ENCODE measurements at places on chromosomes 6 and 20. TPM values are rescaled to one million over a fixed set of nuclear protein-coding genes. Genes with fewer than 3 reads are reported as not detected.

DNA sequence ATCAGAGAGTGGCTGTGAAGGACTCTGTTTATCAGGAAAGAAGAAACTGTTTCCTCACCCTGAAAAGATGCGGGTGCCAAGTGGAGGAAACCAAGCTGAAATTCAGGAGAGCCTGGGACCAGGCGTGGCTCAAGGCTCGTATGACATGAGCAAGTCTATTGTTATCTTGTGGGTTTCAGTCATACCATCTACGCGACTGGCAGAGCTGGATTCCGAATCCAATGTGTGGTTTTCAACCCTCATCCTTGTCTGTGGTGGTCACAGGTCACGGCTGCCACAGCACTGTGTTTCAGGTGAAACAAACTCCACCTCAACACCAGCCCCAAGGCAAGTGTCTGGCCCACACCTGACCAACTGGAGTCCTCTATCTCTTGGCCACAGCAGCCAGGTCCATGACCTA is 9.1 kb downstream of the MC3R start:
- peaks cover 42% of the 10 kb centered on the region for H3K27me3 ChIP-seq
- H3K4me1 ChIP-seq: no peaks in the 10 kb centered on the region
- no peak for DNase-seq
- no peaks in the 10 kb centered on the region for H3K36me3 ChIP-seq
- H3K27ac ChIP-seq: no peak overlapping the region
- H3K4me3 ChIP-seq: no peak overlapping the region

GRCh38 chr20:34538671-34539123 is 19.8 kb upstream of the MAP1LC3A start:
- peaks cover 6% of the 10 kb centered on the region for H3K4me1 ChIP-seq
- peaks cover 34% of the 10 kb centered on the region for H3K36me3 ChIP-seq
- peak; percentile 84 for DNase-seq
- no peaks in the 10 kb centered on the region for H3K27me3 ChIP-seq

DNA sequence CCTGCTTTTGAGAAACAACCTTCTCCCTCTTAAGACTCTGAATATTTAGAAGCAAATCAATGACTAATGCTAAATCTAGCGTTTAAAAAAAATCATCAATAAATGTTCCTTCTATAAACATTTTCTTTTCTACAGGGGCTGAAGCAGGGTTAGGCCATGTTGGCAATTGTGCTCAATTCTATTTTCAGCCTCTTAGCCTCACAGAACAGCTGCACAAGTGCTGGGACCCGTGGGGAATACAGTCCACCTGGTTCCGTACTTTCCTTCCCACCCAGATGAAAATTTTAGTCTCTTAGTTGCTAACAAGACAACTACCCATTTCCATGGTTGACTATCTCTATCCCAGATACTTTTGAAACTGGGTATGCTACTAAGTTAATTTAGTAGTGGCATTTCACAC is 138.6 kb downstream of the RPS12 start:
- H3K36me3 ChIP-seq: no peaks in the 10 kb centered on the region
- H3K4me1 ChIP-seq: peaks cover 38% of the 10 kb centered on the region
- DNase-seq: peak; percentile 80
- peak overlapping the region; percentile 22 for H3K27ac ChIP-seq
- H3K27me3 ChIP-seq: no peaks in the 10 kb centered on the region

DNA sequence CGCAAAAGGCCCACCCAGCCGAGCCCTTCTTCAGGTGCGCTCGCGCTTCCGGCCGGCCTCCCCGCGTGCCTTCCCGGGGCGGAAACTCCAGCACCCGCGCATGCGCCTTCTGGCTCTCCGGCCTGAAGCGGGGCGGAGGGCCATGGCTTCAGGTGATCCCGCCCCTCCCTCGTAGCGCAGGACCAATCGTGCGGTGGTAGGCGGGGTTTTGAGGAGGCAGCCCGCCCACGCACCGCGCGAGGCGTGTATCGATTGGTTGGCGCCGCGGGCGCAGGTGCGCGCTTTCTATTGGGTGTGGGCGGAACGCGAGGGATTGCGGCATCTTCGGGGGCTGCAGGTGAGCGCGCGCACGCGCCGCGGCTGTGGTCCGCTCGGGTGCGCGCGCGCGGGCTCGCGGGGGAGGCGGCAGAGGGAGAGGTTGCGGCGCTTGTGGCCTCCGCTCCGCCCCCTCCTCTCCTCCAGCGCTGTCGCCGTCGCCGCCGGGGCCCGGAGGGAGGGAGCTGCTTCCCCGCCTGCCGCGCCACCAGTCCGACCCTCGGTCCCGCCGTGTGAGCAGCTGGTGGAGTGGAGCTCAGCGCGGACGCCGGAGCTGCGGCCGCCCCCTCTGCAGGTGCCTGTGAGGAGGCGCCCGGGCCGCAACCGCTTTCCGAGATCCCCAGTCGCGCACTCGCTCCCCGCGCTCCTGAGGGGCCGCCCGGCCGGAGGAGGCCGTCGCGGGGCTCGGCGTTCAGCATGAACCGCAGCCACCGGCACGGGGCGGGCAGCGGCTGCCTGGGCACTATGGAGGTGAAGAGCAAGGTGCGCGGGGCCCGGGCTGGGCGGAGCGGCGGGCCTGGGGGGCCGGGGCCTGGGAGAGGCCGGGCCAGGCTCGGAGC is at the start of gene PARD6B:
PARD6B (plus strand) TSS at position 526 of the 875 bp plus-strand sequence; CDS start at position 733, 207 bp downstream.
- peak within 1 kb of the TSS; percentile 68 for H3K4me3 ChIP-seq
- H3K27me3 ChIP-seq: peaks cover 9% of the 10 kb centered on the region
- peaks cover 2% of the 10 kb centered on the region for H3K4me1 ChIP-seq
- peak; percentile 99 for DNase-seq

DNA sequence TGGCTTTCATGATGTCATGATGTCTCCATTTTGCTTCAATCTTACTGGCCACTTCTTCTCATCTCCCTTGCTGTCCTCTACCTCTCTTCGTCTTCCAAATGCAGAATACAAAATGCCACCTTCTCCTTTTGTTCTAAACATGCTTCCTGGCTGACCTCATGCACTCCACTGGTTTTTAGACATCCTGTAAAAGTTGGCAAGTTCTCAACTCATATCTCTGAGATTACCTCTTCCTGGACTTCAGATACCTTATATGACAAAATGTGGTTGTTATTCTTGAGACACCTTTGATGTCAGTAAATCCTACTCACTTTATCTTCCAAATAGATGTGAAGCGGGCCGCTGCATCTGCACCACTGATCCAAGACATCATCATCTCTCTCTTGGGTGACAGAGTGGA is 212.7 kb upstream of the FOXA2 start:
- peak overlapping the region; percentile 92 for H3K27ac ChIP-seq
- H3K4me1 ChIP-seq: peaks cover 67% of the 10 kb centered on the region
- no peak for DNase-seq
- H3K27me3 ChIP-seq: no peaks in the 10 kb centered on the region
- H3K4me3 ChIP-seq: no peak overlapping the region

GRCh38 chr6:137980777-137981176 is 113.7 kb downstream of the TNFAIP3 start:
- no peaks in the 10 kb centered on the region for H3K36me3 ChIP-seq
- H3K4me3 ChIP-seq: no peak overlapping the region
- no peak overlapping the region for H3K27ac ChIP-seq
- no peaks in the 10 kb centered on the region for H3K27me3 ChIP-seq
- H3K4me1 ChIP-seq: peaks cover 5% of the 10 kb centered on the region
- no peak for DNase-seq

CRISP2 gene
- total RNA-seq: not detected

All from SJCRH30 (cell line).